ENCODE measurements at places on chromosomes 5 and 9.

- DNase-seq: no peak
These were observed 34.2 kb downstream of the PAX5 start for GRCh38 chr9:36999728-37000333.

DNA sequence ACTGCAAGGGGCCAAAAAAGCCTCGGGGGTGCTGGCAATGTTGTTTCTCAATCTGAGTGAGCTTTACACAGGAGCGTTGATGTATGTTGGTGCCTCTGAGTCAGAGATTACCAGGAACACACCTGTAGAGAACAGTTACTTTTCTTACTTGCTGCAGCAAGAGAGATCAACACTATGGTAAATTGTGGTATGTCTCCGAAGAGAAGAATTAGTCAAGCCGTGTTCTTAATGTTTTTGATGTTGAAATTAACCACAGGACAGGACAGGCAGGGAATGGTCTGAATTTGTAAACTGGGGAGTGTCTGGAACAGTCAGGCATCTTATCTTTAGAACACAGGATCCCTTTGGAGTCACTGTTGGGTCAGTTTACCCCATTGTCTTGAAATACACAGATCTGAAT, 285.7 kb downstream of the DNAH5 start:
- DNase-seq: no peak

- DNase-seq: no peak
These were observed 446.1 kb upstream of the CDH6 start for GRCh38 chr5:30747412-30747811.

- no peak for DNase-seq
These were observed 34.2 kb downstream of the SUSD1 start for GRCh38 chr9:112140936-112141335.

DNA sequence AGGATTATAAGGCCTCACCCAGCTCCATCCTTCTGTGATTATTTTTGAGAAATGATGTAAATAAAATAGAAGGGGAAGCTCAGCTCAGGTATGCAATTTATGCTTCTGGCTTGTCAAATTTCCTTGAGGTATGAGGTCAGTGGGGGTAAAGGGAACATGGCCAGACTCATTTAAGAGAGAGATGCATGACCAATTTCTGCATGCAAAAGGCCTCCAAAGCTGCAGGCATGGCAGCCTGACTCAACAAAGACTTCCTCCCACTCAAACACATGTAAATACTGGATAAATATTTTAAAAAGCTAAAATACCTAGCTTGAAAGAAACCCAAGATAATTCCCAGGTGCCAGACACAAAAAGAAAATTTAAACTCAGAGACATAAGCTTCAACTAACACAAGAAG, 101.4 kb upstream of the SLC1A3 start:
- no peak for DNase-seq

DNA sequence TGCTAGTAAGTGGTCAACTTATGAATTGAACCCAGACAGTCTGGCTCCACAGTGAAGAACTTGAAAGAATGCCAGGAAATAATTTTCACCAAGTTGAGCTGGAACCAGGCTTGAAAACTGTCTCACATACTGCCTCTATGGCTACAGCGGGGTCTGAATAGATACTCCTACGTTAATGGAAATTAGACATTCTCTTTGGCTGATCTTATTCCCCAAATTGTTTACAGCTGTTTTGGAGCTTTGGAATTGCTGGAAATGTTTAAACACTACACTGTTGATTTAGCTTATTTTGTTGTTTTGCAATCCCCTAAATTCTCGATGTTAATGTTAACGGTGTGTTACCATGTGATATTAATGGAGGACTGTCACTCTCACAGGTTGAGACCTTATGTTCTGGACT, 146.4 kb downstream of the FBXL7 start:
- no peak for DNase-seq

DNA sequence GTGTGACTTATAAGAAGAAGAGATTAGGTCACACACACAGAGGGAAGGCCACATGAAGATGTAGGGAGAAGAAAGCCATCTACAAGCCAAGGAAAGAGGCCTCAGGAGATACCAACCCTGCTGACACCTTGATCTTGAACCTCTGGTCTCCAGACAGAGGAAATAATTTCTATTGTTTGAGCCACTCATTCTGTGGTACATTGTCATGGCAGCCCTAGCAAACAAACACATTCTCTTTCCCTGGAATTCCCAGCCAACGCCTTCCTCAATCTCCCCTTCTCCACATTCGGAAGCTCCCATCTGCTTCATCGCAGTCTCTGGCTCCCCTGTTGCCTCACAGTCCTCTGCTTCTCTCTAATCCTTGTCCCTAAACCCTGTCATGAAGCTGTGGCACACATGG, 16.7 kb downstream of the PTGS1 start:
- DNase-seq: no peak

GRCh38 chr9:33136721-33137670, 30.1 kb downstream of the B4GALT1 start:
- DNase-seq: no peak

DNA sequence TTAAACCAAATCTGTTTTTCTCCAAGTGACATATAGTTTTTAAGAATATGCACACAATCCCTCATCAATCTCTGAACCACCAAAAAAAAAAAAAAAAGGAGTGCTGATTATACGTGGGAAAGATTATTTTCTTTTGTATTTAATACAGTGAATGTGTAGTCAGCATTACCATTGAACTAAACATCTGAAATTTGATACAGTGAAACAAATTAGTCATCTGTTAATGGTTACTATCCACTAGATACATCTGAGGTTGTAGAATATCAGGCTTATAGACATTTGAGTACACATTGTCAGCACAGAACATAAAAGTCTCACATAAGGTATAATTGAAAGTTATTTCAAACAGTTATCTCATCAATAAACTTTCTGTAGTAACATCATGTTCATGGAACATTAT, 87.0 kb downstream of the SLF1 start:
- no peak for DNase-seq

GRCh38 chr5:68884883-68885282, 208.9 kb upstream of the SLC30A5 start:
- no peak for DNase-seq

DNA sequence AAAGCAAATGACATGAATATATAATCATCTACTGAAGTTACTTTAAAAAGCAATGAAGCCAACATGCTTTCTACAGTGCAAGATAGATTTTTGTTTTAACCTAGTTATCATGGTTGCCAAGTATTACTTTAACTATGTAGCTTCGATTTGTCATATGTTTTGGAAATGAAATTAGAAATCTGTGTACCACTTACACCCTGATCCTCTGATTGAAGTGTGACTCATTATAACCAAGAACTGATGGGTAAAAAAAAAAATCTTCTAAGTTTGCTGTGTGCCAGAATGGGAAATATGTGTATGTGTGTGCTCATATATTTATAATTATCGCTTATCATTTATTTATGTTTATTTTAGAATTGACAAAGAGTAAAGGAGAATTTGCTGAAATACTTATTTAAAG, 9.1 kb upstream of the CDC42SE2 start:
- DNase-seq: no peak

- no peak for DNase-seq
These were observed 97.8 kb upstream of the IQGAP2 start for GRCh38 chr5:76305269-76305668.

- DNase-seq: no peak
These were observed 602 bp downstream of the CCNI2 start for GRCh38 chr5:132747616-132748440.

DNA sequence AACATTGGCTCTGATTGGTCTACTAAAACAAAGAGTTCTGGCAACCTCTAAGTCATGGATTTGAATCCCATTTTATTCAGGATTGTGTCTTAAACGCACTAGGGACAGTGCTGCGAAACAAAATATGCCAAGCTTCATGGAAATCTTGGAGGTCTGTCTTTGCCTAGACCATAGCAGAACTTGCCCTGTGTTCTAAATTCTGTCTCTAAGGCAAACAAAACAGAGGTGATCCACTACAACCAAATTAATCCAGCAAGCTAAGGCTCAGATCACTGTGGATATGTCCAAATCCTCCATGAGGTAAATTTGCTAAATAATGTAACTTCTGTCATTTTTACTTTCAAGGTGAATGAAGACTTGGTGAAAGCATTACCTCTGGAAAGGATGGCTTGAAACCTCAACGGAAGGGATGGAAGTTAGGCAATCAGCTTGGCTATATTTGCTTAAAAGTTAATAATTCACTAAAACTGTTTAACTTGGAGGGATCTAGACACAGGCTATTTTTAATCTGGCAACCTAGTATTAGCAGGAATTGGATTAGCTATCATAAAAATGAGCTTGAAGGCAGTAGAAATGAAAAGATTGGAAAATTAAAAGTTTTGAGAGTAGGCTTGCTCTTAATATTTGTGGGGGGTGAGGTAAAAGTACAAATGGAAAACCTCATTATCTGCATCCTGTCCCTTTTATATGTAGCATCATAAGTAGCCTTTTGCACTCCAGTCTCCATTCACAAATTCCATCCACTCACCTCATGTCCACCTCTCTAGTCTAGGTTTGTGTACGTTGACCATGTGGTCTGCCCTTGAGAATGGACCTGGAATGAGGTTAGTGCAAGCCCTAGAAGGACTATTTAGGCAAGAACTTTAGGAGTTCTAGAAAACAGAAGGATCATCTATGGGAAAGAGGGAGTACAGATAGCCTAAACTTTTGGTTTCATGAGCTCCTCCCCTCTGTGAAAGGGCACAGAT, 176.2 kb downstream of the SMC2 start:
- DNase-seq: no peak

GRCh38 chr9:36949466-36949865, 84.6 kb downstream of the PAX5 start:
- no peak for DNase-seq

DNA sequence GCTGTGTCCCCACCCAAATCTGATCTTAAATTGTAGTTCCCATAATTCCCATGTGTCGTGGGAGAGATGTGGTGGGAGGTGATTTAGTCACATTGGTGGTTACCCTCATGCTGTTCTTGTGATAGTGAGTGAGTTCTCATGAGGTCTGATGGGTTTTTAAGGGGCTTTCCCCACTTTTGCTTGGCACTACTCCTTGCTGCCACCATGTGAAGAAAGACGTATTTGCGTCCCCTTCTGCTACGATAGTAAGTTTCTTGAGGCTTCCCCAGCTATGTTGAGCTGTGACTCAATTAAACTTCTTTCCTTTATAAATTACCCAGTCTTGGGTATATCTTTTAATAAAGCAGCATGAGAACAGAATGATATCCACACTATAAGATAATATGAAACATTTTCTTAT, 1023.4 kb downstream of the TLE4 start:
- DNase-seq: no peak

- no peak for DNase-seq
These were observed 547.3 kb upstream of the C9orf72 start for GRCh38 chr9:28120626-28121025.

DNA sequence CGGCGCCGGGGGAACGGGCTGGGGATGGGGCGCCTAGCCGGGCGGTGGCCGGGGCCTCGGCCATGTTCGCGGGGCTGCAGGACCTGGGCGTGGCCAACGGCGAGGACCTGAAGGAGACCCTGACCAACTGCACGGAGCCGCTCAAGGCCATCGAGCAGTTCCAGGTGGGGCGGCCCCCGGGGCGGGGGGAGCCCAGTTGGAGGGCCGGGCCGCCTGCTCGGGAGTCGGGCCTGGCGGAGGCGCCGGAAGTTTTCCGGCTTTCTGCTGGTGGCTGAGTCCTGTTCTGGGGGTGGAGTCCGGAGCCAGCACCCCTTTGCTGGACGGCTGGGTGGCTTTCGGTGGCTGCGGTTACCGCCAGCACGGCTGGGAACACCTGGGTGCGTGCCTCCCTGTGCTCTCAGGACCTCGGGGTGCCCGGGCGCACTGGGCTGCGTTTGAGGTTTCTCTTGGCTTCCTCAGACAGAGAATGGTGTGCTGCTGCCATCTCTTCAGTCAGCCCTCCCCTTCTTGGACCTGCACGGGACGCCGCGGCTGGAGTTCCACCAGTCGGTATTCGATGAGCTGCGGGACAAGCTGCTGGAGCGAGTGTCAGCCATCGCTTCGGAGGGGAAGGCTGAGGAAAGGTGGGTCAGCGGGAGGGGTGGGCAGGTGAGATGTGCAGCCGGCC, 454 bp downstream of the NELFB start:
- DNase-seq: peak; percentile 65

GRCh38 chr9:96874947-96875460, 20.7 kb upstream of the ZNF782 start:
- DNase-seq: peak; percentile 61

DNA sequence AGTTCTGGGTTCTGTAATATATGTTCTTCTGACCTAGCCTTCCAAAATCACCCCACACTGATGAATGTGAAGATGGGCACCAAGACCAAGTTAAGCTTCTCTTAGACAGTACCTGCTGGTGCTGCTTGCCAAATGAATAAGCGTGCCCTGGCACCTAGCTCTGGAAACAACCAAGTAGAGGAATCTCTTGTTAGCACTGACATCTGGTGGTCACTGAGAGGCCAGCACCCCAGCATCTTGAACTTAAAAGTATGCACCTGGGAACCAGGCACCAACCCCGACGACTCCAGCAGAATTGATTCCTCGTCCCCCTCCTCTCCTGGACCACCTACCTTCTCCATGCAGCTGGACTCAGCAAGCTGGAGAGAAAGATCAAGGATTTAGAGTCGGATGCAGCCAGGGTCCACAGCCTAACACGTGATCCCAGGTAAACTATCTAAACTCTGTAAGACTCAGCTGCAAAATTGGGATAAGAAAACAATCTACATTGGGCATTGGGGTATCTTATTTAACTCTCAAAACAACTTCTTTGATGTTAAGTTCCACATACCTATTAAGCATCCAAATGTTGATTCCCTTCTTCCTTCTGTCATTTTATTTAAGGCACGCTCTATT, 89.8 kb downstream of the SLC1A3 start:
- DNase-seq: no peak

GRCh38 chr9:97848215-97848479, 4.9 kb upstream of the FOXE1 start:
- DNase-seq: no peak

DNA sequence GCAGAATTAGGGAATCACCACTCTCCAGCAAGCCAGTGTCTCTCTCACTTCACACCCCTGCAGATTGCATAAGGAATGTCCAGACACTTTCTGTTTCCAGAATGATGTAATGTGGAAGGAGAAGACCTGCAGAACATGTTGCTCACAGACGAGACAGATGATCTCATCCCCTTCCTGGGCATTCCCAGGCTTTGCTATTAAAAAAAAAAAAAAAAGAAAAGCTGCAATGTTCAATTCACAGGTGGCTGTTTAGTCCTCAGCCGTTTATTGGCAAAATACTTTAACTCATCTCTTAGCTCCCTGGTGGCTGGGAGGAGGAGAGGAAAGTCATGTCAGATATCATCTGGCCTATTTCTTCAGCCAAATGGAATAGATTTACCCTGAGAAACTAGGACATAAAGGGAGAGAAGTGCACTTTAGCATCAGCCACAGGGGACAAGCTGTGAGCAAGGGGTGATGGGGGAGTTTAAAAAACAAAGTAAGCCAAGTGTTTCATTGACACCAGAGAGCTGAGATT, 95.9 kb upstream of the TNC start:
- DNase-seq: no peak

Measured in NCI-H510A (cell line).